B cell (primary cell): ENCODE measurements at places on chromosomes 3 and 15. TPM values are rescaled to one million over a fixed set of nuclear protein-coding genes. Genes with fewer than 3 reads are reported as not detected.

Gene PCCB
- total RNA-seq = 12.5 and 15.5 TPM in 2 replicates

Gene NEK11
- 5.7 and 7.7 TPM in 2 replicates for total RNA-seq

Gene WDR93
- total RNA-seq = 0.12 and 0.29 TPM in 2 replicates

DNA sequence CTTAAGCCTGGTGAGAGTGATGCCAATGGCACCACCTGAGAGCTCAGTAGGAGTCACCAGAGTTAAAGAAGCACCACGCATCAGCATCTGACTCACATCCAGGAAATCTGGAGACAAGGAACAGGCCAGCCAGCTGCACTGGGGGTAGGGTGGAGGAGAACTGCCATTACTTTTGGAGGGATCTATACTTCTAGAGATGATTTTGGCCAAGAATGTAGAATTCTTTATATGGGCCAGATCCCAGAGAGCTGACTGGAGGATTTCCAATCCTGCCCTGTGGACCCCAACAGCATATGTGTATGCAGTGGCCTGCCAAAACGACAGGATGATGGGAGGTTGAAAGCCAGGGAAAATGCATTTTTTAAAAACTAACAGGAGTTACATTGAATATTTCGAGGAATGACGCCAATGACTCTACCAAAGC is 29.8 kb downstream of the CCR3 start:
- no peaks in the 10 kb centered on the region for H3K27me3 ChIP-seq
- no peak overlapping the region for H3K27ac ChIP-seq
- H3K4me3 ChIP-seq = no peak overlapping the region
- no peak for DNase-seq
- peaks cover 7% of the 10 kb centered on the region for H3K4me1 ChIP-seq

DNA sequence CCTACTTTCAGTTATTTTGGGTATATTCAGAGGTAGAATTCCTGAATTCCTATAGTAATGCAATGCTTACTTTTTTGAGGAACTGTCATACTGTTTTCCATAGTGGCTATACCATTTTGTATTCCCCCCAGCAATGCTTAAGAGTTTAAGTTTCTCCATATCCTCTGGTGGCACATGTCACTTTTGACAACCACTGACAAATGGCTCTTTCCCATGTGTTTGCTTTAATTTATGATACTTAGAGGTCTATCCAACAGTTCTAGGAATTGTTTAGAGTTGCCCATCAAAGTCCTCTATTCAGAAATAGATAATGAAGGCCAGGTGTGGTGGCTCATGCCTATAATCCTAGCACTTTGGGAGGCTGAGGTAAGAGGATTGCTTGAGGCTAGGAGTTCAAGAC is 128.9 kb upstream of the CFAP20DC start:
- no peaks in the 10 kb centered on the region for H3K27me3 ChIP-seq
- no peak overlapping the region for H3K27ac ChIP-seq
- H3K4me3 ChIP-seq = no peak overlapping the region
- no peak for DNase-seq

GRCh38 chr15:96324192-96324895 is 6.2 kb upstream of the NR2F2 start:
- no peak overlapping the region for H3K4me3 ChIP-seq
- no peak overlapping the region for H3K27ac ChIP-seq
- no peaks in the 10 kb centered on the region for H3K4me1 ChIP-seq
- DNase-seq = no peak
- no peaks in the 10 kb centered on the region for H3K36me3 ChIP-seq

DNA sequence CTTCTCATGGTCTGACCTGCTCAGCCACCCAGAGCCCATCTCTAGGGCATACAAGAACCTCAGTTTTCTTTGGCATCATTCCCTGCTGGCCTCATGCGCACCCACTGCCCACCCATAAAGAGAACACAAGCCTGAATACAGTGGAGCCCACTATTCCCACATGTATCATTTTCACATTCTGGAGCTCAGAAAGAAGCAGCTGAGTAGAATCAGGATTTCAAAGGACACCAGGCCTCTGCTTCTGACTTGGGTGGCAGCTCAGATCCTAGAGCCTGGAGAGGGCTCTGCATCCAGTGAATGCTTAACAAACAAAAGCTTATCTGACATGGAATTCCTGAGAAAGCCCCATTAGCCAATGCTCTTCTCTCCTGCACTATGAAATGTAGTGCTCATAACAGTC is 34.7 kb downstream of the RBP2 start:
- no peaks in the 10 kb centered on the region for H3K4me1 ChIP-seq
- no peak overlapping the region for H3K4me3 ChIP-seq
- no peak overlapping the region for H3K27ac ChIP-seq
- H3K27me3 ChIP-seq = no peaks in the 10 kb centered on the region

DNA sequence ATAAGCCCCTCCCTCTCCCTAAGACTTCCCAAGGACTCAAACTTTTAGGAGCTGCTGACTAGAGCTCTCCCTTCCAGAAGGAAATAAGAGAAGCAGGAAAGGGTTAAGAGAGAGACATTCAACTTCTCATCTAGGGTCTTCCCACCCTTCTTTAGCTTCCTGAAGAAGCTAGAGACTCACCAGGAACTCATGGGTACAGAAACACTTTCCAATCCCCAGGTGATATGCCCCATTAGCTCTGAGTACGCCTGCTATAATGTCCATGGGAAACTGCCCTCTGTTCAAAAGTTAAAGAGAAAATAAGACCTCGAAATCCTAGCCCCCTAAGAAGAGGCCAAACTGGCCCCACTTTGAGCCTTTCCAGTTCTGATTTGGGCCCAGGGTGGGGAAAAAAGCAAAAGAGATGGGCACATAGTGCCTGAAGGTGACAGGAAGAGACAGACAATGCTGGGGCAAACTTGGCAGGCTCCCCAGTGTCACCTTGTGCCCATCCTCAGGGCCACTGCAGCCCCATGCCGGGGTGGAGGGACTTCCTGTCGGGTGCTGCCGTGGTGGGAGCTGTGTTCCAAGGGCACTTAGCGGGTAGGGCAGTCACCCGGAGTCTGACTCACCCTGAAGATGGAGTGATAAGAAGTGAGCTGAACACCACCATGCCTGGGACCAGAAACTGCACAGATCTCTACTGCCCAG is 29.5 kb downstream of the CCDC12 start:
- peaks cover 43% of the 10 kb centered on the region for H3K4me1 ChIP-seq
- no peaks in the 10 kb centered on the region for H3K27me3 ChIP-seq
- DNase-seq = no peak
- H3K36me3 ChIP-seq = peaks cover 49% of the 10 kb centered on the region
- no peak overlapping the region for H3K4me3 ChIP-seq

GRCh38 chr15:58064082-58064979 is 1.2 kb downstream of the ALDH1A2 start:
- no peaks in the 10 kb centered on the region for H3K36me3 ChIP-seq
- H3K4me3 ChIP-seq = no peak overlapping the region
- H3K4me1 ChIP-seq = peaks cover 19% of the 10 kb centered on the region
- no peak overlapping the region for H3K27ac ChIP-seq

DNA sequence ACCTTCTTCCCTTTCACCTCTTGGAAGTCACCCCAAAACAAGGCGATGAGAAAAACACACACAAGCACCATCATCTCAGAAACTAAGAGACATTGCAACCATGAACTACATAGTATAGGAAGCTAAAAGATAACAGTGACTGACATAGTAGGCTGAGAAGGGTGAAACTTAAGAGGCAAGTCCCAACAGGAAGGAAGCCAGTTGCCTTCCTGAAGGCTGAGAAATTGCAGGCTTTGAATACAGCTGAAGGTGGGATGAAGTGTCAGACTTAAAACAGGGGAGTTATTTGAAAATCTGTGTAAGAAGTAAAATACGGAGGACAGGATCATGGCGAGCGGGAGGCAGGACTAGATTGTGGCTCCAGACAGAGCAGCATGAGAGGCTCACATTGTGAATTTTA is 27.8 kb downstream of the SLC27A2 start:
- H3K4me3 ChIP-seq = no peak overlapping the region
- no peaks in the 10 kb centered on the region for H3K36me3 ChIP-seq
- DNase-seq = no peak
- no peaks in the 10 kb centered on the region for H3K4me1 ChIP-seq
- H3K27me3 ChIP-seq = no peaks in the 10 kb centered on the region

DNA sequence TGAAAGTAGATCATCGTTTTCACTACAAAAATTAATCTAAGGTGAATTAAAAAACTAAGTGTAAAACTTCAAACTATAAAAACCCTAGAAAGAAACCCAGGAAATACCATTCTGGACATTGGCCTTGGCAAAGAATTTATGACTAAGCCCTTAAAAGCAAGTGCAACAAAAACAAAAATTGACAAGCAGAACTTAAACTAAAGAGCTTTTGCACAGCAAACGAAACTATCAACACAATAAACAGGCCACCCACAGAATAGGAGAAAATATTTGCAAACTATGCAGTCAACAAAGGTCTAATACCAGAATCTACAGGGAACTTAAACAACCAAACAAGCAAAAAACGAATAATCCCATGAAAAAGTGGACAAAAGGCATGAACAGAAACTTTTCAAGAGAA is 302.0 kb downstream of the CHST2 start:
- peaks cover 17% of the 10 kb centered on the region for H3K4me1 ChIP-seq
- DNase-seq = no peak
- H3K27me3 ChIP-seq = no peaks in the 10 kb centered on the region
- H3K27ac ChIP-seq = no peak overlapping the region
- H3K36me3 ChIP-seq = no peaks in the 10 kb centered on the region
